KG1 (cell line): ENCODE measurements at places on chromosomes 2 and 18.

GRCh38 chr2:69084492-69084891, 71.5 kb downstream of the ANTXR1 start:
- DNase-seq, result no peak

DNA sequence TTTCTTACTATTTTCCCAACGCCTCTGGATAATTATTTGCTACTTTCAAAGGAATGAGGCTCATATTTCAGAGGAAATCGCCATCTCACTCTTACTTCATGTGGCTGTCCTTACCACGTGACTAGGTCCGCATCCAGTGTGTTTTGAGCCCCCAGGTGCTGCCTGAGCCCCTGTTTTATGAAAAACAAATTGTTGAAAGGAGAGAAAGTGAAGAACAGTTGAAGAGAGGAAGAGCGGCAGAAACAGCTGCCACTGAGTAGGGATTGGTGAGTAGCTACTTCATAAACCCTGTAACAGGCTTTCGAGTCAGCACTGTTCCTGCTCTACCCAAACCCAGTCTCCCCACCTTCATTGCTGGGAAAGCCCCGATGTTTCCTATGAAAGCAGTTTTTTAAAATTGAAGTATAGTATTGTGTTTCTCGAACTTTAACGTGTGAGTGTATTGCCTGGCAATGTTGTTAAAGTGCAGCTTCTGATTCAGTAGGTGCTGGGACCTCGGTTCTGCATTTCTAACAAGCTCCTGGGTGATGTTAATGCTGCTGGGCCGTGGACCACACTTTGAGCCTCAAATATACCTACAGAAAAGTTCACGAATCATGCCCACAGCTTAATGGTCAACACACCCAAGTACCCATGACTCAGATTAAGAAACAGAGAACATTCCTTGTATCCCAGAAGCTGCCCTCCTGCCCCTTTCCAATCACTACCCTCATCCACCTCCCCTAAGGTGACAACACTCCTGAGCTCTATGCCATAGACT, 39.7 kb downstream of the TMEM177 start:
- no peak for DNase-seq

- no peak for DNase-seq
Observed at GRCh38 chr2:108612514-108613183, 78.4 kb downstream of the LIMS1 start.

- no peak for DNase-seq
Observed at GRCh38 chr18:47317824-47318508, 66.5 kb upstream of the SKOR2 start.

- no peak for DNase-seq
Observed at GRCh38 chr2:30306522-30306921, 75.2 kb downstream of the LBH start.

DNA sequence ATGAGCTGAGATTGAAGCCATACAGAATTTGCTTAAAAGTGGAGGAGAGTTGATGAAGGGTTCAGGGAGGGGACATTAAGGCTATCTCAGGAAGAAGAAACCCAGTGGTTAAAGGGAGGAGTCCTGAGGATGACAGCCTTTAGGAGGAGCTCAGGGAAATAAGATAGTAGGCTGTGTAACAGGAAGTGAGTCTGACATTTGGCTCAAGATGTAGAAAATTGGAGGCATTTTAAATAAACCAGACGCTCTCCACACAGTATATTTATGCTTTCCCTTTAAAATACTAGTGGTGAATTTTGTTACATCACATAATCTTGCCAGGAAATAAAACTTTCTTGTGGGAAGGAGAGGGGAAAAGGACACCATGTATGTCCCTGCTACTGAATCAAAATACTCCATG, 11.6 kb downstream of the KCNH7 start:
- no peak for DNase-seq

GRCh38 chr2:224401641-224402342, at the start of gene FAM124B:
Gene FAM124B, minus strand, starts transcription at chr2:224402107. Its CDS starts 339 bp downstream, at chr2:224401768.
- peak; percentile 85 for DNase-seq
